NCI-H2107 (cell line): ENCODE measurements at places on chromosomes 1 and 21.

GRCh38 chr1:221217029-221217428, 337.8 kb downstream of the HLX start:
- DNase-seq, result no peak

GRCh38 chr1:205812271-205812877, 624 bp downstream of the SLC41A1 start:
- DNase-seq, result no peak

DNA sequence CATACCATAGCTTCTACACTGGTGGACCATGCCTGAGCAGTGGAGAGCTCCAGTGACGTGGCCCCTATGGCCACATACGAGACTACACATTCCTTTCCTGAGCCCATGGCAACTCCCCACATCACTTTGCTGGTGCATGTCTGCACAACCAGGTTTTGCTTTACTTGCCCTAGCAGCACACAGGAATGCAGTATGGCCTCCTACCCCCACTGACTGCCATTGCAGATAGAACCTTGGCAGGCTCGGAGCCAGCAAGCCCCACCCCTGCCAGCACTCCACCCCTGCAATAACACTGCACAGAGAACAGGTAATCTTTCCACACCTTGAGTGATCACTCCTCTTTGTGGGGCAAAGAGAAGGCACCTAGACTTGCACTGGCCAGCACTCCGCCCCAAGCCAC, 531.9 kb upstream of the CAMK1G start:
- DNase-seq, result no peak

- DNase-seq, result no peak
Measured at GRCh38 chr21:46038341-46038829, 56.8 kb downstream of the COL6A1 start.

DNA sequence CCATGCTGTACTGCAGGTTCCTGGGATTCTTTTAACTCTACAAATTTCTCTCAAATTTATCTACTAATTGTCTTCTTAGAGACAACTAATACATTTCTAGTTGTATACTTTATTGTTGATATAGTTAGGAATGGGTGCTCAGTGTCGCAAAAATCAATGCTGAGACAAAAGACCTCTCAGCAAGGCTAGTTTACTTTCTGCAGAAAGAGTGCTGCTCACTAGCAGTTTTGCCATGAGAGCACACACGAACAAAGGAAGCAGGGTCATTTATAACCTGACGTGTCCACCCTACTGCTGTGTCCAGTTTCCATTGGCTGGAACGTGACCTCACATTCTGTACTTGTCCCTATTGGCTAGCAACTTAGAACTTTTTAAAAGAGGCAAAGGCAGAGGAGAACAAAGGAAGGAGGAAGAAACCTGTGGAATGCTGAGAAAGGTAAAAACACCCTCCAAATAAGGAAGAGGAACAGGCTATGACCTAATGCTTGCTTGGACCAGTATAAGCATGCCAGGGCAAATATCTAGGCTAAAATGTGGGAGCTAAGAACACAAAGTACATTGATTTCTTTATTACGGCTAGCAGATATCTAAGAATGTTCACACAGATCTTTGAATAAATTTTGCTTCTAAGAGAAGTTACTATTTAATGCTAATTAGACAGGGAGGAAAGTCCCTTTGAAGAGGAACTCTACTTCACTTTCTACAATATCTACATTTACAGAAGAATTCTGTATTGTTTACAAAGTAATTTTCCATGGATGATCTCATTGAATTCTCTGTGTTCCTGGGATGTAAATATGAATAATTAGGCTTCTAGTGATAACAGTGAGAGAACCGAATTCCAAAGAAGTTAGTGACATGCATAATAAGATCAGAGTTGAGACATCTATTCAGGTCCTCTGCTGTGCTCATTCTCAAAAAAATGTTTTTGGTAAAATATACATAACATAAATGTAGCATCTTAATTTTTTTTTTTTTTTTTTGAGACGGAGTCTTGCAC, 86.0 kb upstream of the MAP10 start:
- DNase-seq, result no peak
